Activated CD4-positive, alpha-beta T cell treated with anti-CD3 and anti-CD28 coated beads for 4 hours (primary cell): ENCODE measurements at places on chromosomes 6 and 20.

DNA sequence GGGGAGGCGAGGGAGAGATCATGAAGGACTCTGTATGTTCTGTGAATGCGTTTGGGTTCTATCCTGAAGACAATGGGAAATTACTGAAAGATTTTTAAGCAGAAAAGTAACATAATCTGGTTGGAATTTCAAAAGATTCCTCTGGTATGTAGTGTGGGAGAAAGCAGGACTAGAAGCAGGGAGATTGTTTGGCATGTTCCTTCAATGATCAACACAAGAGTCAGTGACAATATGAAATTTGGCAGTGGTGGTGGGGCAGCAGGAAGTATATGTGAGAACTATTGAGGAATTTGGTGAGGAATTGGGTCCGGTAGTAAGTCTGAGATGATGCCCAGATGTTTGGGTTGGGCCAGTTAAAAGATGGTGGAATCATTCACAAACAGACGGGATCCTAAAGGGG lies 348.7 kb downstream of the CD83 start:
- DNase-seq: no peak

- DNase-seq: no peak
These were observed 68.4 kb downstream of the ARID1B start for GRCh38 chr6:156845454-156846155.

- no peak for DNase-seq
These were observed 55.0 kb downstream of the PROKR2 start for GRCh38 chr20:5261763-5262162.

DNA sequence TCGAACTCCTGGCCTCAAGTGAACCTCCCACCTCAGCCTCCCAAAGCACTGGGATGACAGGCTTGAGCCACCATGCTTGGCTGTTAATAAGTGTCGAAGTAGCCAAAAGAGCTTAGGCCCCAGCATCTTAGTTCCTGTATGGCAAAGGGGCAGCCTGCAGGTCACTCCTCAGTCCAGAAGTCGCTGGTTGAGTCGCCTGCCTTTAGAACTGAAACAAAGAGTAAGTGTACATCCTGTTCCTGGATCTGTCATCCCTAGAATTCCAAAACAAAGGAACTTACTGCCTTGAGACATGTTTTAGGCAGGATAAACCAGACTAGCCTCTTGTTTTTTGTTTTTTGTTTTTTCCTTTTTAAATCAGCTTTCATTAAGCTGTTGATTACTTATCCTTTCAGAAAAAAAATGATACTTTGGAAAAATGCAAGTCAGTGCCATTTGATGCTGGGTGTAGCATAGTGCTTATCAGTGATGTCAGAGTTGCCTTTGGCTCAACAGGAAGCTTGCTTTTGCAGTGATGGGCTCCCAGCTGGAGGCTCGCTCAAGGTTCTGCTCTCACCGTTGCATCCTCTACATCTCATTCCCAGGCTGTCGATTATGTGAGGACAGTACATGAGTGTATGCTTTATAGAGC lies 9.0 kb downstream of the ACTR5 start:
- no peak for DNase-seq

DNA sequence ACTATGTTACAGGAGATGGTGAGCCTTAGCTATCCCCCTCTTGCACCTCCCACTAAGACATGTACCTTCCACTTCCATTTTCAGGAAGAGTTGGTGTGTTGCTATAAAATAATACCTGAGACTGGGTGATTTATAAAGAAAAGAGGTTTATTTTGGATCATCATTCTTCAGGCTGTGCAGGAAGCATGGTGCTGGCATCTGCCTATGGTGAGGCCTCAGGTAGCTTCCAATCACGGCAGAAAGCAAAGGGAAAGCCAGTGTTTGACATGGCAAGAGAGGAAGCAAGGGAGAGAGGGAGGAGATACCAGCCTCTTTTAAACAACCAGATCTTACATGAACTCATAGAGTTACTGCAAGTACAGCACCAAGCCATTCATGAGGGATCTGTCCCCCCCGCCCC lies 32.2 kb downstream of the GSS start:
- no peak for DNase-seq

DNA sequence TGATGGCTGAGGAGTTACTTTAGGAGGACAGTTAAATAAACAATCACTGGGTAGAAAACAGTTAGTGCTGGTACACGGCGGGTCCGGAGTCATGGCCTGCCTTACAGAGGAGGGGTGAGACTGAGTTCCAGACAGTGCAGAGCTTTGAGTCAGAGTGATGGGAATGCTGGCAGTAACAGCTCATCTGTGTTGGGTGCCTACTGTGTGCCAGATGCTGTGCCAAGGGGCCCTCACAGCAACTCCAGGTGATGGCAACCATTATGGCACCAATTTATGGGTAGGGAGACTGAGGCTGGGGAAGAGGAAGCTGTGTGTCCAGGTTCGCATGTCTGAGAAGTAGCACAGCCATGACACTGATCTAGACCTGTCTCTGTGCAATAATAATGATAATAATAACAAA lies 132.6 kb downstream of the CEBPB start:
- no peak for DNase-seq

GRCh38 chr6:152091201-152091600 lies 283.7 kb downstream of the ESR1 start:
- no peak for DNase-seq

GRCh38 chr6:49555951-49556350 lies 5.5 kb downstream of the C6orf141 start:
- DNase-seq: no peak

- DNase-seq: no peak
These were observed 737.8 kb upstream of the NRSN1 start for GRCh38 chr6:23388086-23388783.

DNA sequence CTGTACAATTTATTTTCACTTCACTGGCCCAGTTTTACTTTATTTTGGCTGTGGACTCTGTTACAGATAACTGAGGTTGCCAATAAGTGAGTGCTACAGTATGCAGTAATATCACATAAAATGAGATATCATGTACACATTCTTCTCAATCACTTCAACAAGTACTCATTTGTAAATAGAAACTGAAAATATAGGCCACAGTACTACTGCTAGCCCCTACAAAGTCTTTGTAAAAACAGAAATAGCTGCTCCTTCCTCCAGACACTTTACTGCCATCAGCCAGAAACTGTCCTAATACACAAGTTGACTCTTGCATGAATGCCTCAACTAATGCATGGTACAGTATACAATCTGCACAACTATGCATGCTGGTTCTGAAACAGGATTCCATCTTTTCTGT lies 9.2 kb downstream of the DTNBP1 start:
- no peak for DNase-seq

DNA sequence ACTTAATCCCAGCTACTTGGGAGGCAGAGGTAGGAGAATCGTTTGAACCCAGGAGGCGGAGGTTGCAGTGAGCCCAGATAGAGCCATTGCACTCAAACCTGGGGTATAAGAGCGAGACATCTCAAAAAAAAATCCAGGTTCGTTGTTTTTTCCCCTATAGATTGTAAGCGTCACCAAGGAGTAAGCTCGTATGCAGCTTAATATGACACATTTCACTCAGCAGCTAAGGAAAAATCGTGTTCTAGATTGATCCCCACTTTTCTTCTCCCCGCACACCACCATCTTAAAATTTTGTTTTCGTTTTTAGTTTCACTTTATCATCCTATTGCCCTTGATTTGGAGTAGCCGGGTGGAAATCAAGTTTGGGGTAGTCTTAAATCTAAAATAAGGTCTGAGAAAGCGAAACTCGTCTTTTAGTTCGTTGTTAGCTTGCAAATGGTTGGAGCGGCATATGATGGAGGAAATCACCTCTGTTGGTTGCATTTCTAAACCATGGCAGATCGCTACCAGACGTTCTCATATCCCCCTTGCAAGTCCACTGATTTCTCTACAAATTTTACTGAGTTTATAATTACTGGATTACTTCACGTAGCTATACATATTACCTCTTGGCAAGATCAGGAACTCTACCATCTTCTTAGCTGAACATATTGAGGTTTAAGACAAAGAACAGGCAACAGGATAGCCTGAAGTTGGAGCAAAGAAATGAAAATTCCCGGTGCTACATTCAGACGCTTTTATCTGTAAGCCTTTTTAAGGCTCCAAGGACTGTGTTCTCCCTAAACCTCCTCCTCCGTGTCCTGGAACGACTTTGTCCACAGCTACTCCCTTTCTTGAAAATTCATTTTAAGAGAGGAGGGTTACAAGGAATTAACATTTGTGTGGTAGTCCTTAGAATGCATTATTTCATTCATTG lies 91.1 kb upstream of the BTN3A2 start:
- DNase-seq: peak; percentile 27

GRCh38 chr6:167268683-167269280 lies 22.3 kb upstream of the UNC93A start:
- DNase-seq: no peak

DNA sequence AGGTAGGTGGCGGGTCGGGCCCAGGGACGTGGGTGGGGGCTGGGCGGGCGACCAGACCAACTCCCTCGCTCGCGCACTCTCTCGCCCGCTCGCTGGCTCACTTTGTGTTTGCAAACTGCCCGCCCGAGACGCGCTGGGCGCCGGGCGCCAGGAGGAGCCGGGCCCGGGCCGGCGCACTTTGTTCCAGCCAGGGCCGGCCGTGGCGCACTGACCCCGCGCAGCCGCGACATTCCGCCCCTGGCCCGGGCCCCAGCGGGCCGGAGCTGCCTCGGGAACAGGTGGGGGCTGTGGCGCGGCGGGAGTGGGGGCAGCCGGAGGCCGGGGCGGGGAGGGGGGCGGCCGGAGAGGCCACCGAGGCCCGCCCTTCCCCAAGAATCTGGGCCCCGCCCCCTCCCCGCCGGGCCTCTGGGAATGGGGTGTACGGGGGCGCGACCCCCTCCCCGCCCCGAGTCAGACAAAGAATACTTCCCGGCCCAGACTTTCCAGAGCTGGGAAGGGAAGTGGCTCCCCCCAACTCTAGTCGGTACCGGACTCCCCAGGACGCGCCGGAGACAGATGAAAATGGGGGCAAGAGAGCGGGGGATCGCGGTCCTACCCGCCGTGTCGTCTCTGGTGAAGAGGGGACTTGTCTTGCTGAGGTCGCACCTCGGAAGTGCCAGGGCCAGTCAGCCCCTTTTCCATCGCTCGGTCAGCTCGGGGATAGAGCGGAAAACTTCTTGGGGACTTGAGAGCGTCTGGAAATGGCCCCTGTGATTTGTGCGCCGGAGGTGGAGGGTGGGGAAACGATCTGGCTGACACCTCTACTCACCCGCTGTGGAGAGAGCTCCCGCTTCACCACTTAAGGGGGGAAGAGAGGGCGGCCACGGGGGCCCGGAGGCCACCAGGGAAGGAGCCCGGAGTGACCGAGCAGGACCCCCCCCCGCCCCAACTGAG lies 951 bp downstream of the FOXP4 start:
- peak; percentile 36 for DNase-seq

DNA sequence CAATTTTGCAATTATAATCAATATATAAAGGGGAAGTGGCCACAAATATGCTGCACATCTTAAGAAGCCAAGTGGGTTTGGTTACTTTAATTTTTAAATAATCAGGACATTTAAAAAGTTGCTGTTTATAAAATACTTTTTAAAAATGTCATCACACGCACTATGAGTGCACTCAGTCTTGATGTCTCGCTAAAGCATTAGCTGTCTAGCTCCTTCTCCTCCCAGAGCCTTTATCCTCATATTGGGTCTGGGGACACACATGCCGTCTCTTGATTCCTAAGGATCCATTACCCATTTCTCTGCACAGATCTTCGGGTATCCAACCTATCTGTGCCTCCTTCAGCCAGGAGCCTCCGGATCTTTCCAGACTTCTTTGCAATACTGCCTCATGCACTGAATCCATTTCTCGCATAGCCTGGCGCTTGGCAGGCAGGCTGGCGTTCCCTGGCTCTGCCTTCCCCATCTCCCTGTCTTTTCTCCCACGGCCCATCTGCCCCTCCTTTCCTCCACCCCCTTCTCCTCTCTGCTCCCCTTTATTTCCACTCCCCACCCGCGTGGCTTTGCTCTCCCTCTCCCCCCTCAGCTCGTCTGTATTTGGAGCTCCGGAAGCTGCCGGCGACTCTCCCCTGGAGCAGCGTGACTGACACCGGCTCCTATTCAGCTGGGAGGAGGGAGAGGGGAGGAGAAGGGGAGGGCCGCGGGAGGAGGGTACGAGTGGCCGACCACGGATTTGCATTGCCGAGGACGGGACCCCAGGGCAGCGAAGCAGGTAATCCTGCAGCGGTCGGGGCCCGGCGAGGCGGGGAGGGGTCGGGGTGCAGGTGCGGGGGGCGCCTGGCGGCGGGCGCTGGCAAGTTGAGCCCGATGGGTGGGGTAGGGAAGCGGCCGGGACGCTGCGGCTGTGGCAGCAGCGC lies at the start of gene CAP2:
TSS of gene CAP2 (plus strand) at position 618 of the 914 bp plus-strand sequence. CDS start 27,961 bp downstream, outside the sequence.
- DNase-seq: no peak

- DNase-seq: no peak
These were observed 12.0 kb upstream of the CCDC170 start for GRCh38 chr6:151481786-151482185.

DNA sequence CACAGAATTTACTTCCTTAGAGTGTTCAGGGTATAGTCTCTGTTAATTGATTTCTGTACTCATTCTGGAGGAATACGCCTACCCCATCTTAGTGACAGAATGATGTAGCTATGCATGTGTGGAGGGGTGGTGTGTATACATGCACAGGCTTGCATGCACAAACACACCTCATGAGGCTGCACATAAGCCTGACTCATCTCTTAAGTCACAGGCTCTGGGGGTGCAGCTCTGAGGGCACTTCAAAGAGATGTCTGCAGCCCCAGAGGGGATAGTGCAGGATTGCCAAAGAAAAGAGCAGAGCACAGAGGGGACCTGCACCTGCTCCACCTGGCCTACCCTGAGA lies 24.6 kb downstream of the TBX18 start:
- no peak for DNase-seq

DNA sequence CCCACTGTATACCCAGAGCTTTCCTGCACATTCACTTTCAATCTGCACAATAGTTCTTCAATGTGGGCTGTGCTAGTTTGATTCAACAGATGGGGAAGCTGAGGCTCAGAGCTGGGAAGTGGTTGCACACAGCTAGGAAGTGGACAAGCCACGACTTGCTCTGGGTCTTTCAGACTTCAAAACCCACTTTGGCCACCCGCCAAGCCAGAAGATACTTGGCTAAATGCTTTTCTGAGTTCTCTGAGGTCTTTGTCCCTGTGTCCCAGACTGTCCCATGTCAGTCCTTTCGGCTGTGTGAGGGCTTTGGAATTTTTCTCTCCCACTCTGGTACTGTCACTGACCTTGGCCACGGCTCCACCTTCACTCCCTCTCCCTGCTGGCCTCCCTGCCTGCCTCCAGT lies 10.6 kb downstream of the PDYN start:
- no peak for DNase-seq

GRCh38 chr6:37491171-37491829 lies 8.4 kb downstream of the CCDC167 start:
- no peak for DNase-seq

DNA sequence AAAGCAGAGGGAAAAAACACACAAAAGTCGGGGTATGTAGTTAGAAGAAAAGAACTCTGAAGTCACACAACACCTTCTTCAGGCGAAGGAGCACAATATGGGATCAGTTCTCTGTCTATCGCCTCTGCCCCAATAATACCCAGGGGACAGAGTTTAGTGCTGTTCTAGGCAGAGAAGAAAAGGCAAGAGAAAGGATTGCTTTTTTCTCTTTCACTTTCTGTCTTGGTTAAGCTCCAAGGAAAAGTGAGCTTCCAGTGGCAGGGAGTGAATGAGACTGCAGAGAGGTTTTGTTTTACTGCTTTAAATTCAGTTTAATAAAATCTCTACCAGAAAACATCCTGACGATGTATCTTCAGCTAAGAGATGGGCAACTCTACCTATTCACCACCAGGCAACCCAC lies 86.6 kb upstream of the STXBP5 start:
- DNase-seq: no peak

- no peak for DNase-seq
These were observed 69.7 kb downstream of the TCP11 start for GRCh38 chr6:35071347-35071994.
